ENCODE measurements at places on chromosomes 3 and 15. TPM values are rescaled to one million over a fixed set of nuclear protein-coding genes. Genes with fewer than 3 reads are reported as not detected.

Gene STX19
- 5.5 TPM for total RNA-seq

Gene CAPN3
- 0.18 TPM for total RNA-seq

Gene IL17RB
- not detected for total RNA-seq

Gene TMCO5A
- 0.35 TPM for total RNA-seq

Gene PLAAT1
- not detected for total RNA-seq

Gene OR5K2
- total RNA-seq = not detected

Gene ALDH1A2
- 4.0 TPM for total RNA-seq

Gene GALNT15
- total RNA-seq = not detected

Gene HHATL
- total RNA-seq = not detected

Gene EHD4
- total RNA-seq = 15.4 TPM

Gene CIDEC
- total RNA-seq = not detected

Gene PLD1
- 32.5 TPM for total RNA-seq

Gene LRRK1
- 15.7 TPM for total RNA-seq

Gene ZNF80
- not detected for total RNA-seq

Gene ADAMTSL3
- total RNA-seq = 3.2 TPM

Gene CLRN1
- total RNA-seq = not detected

Gene ST3GAL6
- total RNA-seq = 5.4 TPM

Gene EAF2
- total RNA-seq = 0.90 TPM

All from PC-9 (cell line).